ENCODE measurements at places on chromosomes 16 and 17.
A peak's percentile ranks its signal among the peaks of the same experiment; 100 is the strongest.

DNA sequence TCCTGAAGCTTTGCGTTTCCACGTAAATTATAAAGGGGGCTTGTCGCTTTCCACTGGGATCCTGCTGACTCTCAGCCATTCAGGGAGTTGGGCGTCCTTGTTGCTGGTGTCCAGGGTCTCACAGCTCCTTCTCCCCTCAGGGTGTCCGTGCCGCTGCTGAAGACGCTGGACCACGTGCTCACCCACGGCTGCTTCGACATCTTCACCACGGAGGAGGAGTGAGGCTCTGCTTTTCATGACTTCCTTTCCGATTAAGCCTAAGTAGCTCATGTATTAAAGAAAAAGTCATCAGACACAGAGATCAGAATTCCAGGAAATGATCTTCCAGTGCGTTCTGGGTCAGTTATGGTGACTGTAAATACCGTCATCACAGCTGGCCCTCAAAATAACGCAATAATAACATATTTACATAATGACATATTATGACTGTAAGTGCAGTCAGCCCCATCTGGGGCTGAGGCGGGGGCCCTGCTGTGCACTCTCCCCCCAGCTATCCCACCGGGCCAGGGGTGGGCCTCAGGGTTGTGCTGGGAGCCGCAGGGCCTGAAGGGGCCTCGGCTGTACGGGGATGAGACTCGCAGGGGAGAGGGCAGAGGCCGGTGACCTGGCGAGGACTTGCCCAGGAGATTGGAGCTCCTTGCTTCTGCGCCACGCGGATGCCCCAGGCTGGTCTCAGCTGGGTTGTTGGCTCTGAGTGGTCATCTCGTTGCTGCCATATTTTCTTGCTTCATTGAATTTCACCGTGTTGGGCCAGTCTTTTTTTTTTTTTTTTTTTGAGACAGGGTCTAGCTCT lies 92.9 kb upstream of the ZNF750 start:
- peak; percentile 40 for DNase-seq

DNA sequence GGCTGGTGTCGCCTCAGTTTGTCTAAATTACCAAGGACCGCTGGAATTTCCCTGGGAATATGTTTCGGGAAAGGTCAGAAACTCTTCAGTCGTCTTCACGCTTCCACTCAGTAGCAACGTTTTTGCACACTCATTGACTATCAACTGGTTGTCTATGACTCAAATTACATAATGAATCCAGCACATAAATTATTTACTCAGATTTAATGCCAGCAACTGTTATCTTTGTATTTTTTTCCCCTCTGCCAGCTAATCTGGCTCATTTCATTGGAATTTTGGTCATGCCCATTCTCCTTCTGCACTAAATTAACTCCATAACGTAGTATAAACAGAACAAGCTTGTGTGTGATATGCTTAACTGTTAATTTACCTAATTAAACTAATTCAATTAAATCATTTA lies 372.7 kb upstream of the ZFHX3 start:
- no peak for DNase-seq

GRCh38 chr17:70096861-70097260 lies 21.8 kb downstream of the KCNJ16 start:
- no peak for DNase-seq

- peak; percentile 16 for DNase-seq
Measured at GRCh38 chr17:10683853-10684252, 13.5 kb downstream of the SCO1 start.
